ENCODE measurements at places on chromosomes 12 and 14.

DNA sequence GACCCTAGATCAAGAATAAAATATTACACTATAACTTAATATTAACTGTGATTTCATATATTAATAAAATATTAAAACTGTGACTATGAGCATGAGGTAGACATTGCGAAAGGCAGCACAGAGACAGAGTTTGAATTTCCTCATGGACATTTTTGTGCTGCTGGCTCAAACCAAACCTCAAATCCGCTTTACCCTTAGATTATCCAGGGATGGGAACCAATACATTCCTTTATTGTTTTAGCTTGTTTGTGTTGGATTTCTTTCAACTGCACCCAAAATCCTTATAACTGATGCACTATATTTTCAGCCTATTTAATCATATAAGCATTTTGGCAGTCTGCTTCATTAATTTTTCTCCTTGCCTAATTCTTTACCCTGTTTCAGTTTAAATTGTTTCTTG is 436.7 kb downstream of the ATP23 start:
- no peak for DNase-seq

- no peak for DNase-seq
These were observed 4.3 kb downstream of the TMEM106C start for GRCh38 chr12:47967461-47968321.

GRCh38 chr12:110020956-110021355 is 21.7 kb downstream of the ANKRD13A start:
- DNase-seq = no peak

DNA sequence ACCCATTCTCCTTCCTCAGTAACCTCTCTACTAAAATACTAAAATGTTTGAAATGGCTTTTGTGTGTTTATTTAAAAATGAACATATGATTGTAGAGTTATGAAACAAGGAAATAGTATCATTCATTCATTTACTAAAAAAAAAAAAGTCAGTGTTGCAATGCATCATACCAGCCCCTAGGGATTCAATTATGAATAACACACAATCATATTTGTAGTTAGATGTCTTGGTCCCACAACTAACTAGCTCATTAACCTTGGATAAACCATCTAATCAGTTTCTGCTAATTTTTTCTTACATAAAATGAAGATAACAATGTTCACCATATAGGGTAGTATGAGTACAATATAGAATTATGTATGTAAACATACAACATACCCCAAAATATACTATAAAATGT is 183.2 kb downstream of the GRIN2B start:
- DNase-seq = no peak

DNA sequence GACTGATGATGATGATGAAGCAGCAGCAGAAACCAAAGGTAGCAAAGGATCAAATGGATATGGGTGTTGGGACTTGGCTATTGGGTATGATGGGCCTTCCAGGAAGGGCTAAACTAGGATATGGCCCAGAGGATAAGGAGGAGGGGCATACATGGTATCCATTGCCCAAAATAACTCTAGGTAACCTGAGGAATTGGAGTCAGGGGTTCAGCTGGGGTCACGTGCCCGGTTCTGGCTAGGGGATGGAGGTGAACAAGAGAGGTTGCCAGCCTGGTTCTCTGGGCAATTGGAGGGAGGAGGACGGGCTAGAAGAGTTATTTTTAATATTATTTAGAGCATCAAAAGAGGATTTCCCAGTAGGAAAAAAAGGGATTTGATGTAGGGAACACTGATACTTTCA is 2.7 kb upstream of the ANKRD52 start:
- no peak for DNase-seq

GRCh38 chr12:67377021-67377420 is 107.9 kb downstream of the CAND1 start:
- no peak for DNase-seq

GRCh38 chr12:130242506-130242905 is 80.2 kb downstream of the FZD10 start:
- no peak for DNase-seq

- no peak for DNase-seq
These were observed 83.0 kb upstream of the FZD10 start for GRCh38 chr12:130079279-130079678.

- DNase-seq = no peak
These were observed 19.1 kb upstream of the FOS start for GRCh38 chr14:75259510-75259855.

DNA sequence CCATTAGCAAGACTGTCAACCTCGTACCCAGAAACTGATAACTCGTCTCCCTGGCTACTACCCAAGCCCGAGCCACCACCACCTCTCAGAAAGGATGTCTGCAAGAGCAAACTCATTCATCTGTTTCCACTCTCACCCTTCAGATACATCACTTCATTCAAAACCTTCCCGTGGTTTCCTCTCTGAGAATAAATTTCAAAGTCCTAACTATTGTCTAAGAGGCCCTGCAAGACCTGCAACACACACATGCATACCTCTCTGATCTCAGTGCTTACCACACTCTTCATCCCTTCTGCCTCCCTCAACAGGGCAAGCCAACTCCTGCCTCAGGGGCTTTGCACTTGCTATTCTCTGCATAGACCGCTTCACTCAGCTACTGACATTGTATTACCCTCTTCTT is 40.6 kb downstream of the PPP1R13B start:
- no peak for DNase-seq

DNA sequence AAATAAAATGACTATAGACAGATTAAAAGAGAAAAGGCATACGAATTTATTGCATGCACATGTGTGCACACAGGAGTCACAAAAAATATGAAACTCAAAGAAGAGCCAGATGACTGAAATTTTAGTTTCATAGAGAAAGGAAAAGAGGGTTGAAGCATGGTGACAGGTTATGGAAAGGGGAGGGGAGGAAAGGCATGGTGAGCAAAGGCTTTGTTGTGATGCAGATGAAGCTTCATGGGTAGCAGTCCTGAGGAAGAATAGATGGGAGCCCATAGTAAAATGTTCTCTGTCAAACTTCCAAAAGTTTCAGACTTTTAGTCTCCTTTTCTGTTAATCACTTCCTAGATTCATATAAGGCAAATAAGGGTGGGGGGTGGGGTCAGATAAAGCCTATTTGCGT is 612.7 kb upstream of the ATP2B1 start:
- DNase-seq = no peak

DNA sequence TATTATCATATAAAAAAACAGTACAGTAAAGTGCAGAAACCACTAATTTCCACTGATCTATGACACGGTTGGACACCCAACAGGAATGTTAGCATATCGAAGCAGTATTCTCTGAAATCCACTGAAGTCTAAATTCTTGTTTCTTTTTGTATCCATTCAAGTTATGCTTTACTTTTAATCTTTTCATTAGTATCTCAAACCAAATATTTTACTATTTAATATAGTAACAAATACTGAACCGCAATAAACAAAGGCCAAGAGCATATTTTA is 41.1 kb downstream of the ATXN2 start:
- no peak for DNase-seq

DNA sequence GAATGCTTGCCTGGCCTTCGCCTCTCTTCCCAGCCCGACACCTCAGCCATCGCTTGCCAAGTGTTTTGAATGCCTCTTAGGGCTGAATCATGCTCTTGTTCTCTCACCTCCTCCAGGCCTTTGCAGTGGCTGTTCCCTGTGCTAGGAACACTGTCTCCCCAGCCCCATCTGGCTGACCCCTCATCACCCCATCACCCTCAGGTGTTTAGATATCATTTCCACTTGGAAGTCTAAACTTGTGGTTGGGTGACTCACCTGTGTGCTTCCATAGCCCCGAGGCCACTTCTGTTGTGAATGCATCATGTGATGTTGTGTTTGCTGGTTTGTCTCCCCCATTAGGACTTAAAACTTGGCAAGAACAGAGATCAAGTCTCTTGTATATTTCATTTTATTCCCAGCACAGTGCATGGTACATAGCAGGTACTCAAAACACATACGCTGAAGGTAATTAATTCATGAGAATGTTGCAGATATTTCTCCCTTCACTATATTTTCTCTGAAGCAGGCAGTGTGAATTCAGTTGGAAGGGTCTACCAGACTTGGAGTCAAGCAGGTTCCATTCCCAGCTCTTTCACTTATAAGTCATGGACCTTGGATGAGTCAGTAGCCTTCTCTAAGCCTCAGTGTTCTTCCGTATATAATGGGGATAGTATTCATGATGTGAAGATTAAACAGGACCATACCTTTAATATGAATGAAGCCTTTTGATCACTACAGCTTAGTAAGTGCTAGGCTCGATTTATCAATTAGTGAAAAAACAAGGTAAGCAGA is 67.8 kb downstream of the HRK start:
- DNase-seq = no peak

DNA sequence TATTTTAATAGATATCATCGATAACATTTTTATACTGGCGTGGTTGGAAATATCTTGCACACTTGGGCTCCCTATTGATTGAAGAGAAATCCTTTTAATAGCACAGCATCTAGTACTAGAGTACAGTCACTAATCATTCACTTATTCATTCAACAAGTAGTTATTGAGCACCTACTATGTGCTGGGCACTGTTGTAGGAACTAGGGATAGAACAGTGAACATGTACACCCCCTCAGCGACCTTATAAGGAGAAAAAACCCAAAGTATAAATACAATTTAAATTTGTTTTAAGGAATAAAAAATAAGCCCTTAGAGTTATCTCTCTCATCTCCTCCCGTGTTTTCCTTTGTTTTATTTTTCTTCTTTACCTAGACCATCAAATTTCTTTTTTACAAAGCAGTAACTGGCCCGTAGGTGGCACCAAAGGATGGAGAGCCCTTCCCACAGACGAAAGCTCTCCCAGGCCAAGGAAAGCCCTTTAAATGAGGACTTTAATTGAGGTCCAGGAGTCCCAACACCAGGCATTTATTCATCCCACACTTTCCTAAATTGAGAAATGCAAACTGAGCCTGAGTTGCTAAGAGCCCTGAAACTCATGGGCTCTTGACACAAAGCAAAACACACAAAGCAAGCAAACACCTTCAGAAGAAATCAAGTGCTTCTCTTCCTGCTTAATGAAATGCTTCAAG is 29.0 kb downstream of the PEBP1 start:
- peak; percentile 26 for DNase-seq

- no peak for DNase-seq
These were observed 185.5 kb downstream of the FOXN3 start for GRCh38 chr14:89231426-89232113.

DNA sequence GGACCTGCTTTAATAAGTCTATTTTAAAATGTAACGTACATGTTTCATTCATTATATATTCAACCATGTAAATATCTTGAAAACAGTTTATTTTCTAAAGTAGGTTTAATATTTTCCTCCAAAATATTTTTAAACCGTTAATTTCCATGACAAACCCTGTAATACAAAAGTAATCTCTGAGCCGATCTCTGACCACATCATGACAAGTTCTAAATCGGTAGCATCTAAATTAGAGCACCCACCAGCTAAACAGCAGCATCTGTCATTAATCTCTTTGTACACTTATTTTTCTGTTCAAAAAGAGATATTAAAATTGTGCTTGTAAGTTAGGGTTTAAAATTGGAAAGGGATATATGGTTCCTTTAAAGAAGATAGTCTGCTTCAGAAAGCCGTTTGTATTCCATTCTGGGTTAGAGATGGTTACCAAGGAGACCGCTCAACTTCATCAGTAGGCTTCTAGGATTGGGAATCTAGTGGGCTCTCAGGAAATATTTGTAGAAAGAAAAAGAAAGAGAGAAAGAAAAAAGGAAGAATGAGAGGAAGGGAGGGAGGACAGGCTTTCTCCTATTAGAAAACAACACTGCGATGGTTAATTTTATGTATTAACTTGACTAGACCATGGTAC is 232.5 kb upstream of the FOXN3 start:
- DNase-seq = no peak

GRCh38 chr14:54503486-54503885 is 6.2 kb upstream of the CGRRF1 start:
- DNase-seq = no peak

- no peak for DNase-seq
These were observed 191.7 kb downstream of the ALG10B start for GRCh38 chr12:38508246-38508645.

DNA sequence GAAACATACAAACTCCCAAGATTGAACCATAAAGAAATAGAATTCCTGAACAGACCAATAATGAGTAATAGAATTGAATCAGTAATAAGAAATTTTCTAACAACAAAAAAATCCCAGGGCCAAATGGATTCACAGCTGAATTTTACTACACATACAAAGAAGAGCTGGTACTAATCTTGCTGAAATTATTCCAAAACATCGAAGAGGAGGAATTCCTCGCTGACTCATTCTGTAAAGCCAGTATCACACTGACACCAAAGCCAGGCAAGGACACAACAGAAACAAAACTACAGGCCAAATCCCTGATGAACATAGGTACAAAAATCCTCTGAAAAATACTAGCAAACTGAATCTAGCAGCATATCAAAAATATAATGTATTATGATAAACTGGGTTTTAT is 367.8 kb upstream of the CLEC14A start:
- no peak for DNase-seq

DNA sequence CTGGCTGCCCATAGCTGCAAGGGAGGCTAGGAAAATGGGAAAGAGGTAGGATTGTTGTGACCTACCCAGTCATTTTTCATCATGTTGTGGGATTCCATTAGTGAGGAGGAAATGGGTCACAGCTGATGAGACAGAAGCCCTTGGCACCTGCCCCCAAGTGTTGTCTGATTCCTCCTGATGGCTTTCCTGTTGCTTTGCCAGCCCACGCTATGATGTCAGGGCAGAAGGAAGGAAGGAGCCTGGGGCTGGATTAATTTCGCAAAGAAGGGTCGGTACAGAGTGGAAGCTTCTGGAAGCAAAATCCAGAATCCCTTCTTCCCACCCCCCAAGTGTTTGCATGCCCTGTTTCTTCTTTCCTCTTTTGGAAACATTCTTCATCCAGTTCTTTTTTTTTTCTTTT is 8.7 kb downstream of the OTUB2 start:
- no peak for DNase-seq

DNA sequence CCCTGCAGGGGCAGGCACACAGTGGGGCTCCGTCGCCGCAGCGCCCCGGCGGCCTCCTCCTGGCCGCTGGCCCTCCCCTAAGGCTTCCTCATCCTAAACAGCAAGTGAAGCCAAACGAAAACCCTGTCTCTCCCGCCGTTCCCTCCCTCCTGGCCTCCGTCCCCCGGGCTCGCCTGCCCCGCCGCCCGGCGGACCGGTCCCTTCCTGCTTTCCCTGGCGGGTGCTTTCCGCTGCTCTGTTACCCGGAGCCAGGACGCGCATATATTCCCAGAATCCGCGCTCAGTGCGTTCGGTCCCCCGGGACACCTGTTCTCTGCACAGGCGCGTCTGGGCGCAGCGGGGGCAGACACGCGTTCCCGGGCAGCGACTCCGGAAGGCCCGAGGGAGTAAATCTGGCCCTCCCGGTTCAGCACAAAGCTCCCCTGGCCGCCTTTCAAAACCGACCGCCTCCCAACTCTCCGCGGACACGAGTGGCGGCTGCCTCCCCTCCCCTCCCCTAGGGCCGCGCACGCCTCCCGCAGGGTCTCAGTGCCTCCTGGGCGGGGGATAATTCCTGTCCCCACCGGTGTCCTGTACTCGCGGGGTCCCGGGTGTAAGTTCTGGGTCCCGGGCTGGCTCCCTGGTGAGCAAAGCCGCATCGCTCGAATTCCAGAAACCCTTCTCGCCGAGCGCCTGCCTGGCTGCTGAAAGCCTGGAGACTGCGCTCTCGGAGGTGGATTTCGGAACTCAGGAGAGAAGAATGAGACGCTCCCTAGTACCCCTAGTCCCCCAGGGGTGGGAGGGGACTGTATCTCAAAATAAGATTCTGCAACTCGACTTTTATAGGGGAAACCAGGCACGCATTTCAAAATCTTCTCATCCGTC is 21.4 kb upstream of the CEP170B start:
- DNase-seq = no peak

- no peak for DNase-seq
These were observed 499.8 kb upstream of the TBX3 start for GRCh38 chr12:115183752-115184151.

All from anterior cingulate cortex (tissue), 58 donors.